ENCODE measurements at places on chromosomes 5 and 9.
A peak's percentile ranks its signal among the peaks of the same experiment; 100 is the strongest.

- DNase-seq = no peak
Measured at GRCh38 chr5:14379739-14380497, 201.7 kb upstream of the OTULINL start.

DNA sequence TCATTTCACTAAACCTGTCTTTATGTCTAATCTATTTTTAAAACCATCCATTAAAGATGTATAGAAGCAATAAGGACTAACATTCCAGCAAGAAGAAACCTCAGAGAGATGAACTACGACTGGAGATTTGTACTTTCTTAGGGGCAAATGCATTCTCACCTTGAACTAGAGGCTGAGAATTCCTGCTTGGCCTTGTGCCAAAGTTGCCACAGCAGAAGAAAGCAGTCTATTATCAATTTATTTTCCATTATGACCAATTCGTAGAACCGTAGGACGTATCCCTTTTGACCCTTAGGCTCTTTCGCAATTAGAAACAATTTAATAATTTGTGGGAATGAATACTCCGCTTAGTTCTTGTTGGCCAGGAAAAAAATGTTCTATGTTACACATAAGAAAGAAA is 1647.4 kb upstream of the CDH9 start:
- no peak for DNase-seq

DNA sequence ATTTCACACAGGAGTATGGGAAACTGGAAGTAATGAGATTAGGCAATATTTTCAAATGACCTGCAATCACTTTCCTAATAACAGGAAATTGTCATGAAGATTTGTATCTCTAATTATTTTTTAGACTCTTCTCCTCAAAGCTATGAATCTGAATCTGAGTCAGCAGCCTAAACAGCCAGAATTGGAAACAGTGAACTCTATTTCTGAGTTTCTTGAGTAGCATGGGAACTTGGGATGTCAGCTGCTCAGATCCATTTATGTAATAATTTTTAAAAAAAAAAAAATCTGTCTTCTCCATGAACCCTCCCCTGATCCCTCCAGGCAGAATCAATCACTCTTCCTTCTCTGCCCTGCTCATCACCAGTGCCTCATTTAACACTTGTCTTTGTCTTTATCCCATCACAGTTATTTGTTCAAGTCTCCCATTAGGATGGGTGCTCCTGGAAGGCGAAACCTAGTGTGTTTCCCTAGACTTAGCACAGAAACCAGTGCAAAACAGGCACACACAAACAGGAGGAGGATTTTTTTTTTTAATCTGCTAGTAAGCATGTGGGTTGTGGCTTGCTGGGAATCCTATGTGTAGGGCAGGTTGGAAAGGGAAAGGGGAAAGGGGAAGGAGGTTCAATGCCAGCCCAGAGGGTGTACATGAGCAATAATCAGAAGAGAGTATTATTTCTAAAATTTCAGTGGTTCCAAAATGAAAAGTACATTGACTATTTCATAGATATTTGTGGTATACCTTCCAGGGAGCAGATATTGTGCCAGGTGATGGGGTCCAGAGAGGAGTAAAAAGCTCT is 186.8 kb downstream of the TTLL11 start:
- DNase-seq = peak; percentile 71

- DNase-seq = no peak
Measured at GRCh38 chr5:1507961-1508658, 15.7 kb downstream of the LPCAT1 start.

DNA sequence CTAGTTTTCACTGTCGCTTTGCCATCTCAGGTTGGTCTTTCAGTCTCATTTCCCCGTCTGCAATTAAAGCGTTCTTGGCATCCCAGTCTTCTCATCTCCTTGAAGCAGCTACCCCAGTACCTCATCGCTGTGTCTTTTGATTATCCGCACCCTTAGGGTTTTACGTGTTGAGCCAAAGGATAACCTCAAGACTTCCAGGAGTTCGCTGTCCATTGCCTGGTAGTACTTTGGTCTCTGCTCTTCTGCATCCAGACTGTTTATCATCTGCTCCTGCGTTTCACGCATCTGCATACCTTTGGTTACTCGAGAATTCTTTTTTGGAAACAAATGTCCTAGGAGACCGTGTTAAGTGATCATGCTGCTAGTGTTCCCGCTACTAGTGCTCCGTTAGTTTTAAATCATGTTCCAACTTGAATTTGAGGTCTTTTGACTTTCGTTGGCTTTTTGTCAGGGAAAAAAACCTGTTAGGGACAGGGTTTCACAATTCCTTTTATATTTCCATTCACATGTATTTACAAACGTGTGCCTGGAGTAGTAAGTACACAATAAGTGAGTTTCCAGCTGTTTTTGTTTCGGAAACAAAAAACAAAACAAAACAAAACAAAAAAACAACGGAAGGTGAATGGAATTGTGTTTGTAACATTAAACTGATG is 888 bp downstream of the RABGAP1 start:
- peak; percentile 45 for DNase-seq

DNA sequence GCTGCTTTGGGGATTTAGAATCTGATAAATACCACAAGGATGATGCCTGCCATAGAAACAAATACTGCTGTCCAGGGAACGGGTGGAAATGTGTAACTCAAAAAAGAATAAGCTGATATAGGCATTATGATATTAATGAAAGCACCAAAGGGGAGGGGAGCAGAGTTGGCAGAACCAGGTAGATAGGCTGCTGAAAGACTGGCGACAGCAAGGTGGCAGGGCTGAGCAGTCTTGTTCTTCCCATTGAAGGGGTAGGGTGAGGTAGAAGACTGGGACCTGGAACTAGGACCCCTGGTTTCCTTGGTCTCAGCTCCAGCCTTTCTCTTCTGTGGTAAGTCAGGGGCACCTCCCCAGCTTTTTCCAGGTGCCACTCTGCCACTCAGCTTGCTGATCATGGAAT is 31.4 kb upstream of the TMOD1 start:
- DNase-seq = no peak

GRCh38 chr5:173451031-173451430 is 122.8 kb upstream of the STC2 start:
- no peak for DNase-seq

DNA sequence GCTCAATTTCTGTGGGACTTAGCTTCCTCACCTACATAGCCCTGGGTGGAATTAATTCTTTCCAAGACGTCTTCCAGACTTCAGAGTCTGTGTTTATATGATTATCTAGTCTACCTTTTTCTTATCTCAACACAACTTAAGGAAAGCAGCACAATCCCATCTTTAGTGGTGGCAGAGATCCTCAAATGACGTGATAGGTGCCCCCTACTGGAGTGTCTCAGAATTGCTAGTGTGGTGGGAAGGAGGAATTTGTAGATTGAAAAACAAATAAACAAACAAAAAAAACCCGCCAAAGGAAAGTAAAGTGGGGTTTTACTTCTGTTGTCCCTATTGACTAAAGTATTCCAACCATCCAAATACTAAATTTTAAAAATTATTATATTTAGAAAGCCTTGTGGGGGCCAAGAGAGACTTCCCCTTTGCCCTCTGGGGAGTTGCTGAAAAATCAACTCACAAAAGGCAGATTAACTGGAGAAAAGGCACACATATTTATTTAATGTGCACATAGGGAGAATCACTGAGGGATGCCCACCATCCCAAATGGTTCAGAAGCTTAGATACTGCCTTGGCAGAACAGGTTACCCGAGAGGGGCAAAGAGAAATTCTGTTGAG is 283.3 kb downstream of the TMEM167A start:
- peak; percentile 34 for DNase-seq

GRCh38 chr9:69066955-69067354 is 31.4 kb downstream of the FXN start:
- DNase-seq = no peak

DNA sequence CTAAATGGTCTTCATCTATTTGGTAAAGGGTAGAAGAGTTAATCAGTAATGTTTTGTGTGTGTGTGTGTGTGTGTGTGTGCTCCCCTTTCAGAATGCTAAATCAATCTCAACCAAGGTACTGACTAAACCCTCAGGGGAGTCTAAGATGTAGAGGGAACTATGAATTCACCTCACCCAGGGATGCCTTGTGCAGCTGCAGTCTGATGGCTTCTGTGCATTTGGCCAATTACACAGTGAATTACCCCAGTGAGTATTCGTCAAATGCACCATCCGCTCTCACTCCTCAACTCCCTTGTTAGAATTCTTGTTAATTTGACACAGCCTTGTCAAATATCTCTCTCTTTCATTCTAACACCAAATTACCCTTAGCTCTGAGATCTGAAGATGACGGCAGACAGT is 234.6 kb downstream of the GABRB2 start:
- no peak for DNase-seq

DNA sequence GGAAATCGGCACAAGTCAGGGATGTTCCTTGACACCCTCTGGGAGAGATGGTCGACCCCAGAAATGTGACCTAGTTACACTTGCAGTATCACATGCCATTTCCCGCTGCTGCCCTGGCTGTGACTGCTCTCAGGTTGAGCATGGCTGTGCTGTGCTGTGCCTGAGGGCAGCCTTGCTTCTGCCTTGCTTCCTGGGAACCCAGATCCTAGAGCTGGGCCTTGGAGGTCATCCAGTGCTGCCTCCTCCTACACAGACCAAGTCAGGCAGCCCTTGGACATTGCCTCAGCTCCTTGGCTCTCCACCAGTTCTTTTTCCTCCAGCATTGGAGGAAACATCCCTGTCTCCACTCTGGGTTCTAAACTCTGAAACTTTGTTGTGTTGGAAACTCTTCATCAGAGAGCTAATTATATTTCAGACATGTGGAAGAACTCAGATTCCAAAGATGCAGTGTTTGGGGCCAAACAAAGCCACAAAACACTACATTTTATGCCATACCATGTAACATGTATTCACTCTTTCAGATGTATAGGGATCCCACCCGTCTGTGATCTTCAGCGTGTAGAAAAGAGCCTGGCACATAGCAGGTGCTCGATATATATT is 6.1 kb downstream of the MAMDC2 start:
- peak; percentile 73 for DNase-seq

DNA sequence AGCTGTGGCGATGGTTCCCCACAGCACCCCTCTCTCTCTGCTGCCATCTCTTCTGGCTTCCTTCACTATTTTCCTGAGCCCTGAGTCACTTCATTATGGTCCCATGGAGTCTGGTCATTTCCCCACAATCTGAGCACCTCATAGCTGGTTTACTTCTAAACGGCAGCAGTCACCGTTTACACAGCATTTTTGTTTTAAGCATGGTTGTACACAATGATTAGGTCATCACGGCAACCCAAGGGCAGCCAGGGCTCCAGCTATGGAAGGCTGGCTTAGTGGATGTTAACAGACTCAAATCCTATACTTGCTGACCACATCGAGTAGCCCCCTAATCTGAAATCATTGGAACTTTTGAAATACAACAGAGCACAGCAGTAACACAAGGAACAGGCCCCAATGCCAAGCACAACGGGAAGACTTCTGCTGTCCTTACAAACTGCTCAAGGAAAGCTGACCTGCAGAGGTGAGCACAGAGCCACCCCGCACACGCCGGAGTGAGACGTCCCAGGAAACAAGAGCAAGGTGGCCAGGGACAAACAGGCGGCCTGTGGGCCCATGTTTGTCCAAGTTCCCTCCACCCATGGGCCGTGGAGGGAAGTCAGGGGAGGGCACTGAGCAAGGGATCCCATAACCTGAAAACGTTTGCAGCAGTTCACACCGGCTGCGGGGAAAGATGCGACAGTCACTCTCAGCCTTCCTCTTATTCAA is 22.9 kb downstream of the CAMSAP1 start:
- DNase-seq = no peak

DNA sequence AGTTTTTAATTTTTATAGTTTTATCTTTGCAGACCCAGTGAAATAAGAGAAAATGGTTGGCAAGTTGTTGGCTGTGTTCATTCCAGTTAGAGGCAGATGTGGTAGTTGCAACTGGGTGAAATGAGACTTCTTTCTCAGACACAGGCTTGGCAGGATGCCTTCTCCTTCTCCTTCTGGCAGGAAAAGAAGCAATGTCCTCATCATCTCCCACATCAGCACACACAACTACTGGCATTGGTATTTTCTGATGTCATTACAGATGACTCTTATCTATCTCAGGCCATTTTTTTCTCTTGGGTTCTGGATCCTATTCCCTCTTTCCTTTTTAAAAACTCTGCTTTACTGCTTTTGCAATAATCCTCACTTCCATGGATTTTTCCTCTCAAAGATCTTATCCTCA is 103.3 kb upstream of the EDIL3 start:
- DNase-seq = peak; percentile 28

DNA sequence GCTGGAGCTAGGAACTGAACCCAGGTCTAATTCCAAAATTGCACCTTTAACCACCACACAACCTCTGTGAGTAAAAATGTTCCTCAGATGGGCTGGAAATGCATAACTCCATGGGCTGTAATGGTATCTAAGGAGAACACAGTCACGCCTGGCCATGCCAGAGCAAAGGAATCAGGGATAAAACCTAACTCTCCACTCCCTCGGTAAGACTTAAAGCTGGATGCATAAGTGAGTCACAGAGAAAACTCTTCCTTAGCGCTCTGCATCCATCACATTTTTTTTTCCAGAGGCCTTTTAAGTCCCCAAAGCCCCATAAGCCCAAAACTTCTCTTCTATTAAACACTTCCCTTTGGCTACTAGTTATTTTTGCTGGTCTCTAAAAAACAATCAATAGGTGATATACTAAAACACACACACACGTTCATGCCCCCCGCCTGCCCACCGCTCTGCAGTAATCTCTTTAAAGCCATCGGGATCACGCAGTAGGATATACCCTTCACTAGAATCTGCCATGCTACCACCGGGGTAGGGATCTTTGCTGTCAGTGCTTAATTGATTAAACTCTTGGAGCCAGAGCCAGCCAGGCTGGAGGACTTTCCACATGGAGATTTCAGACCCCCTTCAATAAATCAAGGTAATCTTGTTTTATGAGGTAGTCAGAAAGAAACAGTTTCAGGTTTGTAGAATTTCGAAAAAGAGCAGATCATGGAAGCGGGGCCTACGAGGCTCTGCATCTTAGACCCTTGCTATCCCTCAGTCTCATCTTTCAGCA is 212.9 kb downstream of the MAPKAP1 start:
- no peak for DNase-seq

GRCh38 chr5:179135006-179135405 is 74.8 kb downstream of the ZNF354C start:
- no peak for DNase-seq

- DNase-seq = no peak
Measured at GRCh38 chr5:171589461-171589860, 170.0 kb downstream of the FGF18 start.

DNA sequence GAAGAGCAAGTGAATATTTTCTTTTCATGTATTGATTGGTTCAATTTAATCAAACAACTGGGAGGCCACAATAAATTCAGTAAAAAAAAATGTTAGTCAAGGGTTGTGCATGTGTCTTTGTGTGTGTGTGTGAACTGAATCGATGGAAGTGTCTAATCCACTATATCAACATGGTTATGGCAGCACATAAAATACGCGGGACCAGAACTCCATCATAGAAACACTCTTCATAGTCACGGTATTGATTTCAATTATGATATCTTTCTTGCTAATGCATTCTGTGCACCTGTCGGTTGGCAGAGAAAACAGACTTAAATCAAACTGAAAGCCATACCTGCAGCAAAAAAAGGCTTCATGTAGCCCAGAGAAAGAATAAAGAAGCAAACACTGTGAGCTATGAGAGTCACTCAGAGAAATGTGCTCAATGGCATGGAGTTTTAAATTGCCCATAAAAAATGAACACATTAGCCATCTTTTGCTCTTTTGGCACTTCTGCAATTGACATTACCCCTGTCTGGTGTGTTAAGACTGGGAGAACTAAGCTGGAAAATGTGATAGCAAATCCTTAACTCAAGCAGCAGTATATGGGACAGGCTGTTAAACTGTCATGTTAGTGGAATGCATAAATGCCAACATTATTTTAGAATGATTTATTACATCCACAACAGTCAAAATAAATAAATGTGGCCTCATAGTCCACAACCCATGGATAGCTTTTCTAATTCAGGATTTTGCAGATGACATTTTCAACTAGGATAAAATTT is 642.4 kb upstream of the C9orf72 start:
- DNase-seq = no peak

Data from GM03348 (cell line).